ENCODE measurements at places on chromosomes 16 and 17.

DNA sequence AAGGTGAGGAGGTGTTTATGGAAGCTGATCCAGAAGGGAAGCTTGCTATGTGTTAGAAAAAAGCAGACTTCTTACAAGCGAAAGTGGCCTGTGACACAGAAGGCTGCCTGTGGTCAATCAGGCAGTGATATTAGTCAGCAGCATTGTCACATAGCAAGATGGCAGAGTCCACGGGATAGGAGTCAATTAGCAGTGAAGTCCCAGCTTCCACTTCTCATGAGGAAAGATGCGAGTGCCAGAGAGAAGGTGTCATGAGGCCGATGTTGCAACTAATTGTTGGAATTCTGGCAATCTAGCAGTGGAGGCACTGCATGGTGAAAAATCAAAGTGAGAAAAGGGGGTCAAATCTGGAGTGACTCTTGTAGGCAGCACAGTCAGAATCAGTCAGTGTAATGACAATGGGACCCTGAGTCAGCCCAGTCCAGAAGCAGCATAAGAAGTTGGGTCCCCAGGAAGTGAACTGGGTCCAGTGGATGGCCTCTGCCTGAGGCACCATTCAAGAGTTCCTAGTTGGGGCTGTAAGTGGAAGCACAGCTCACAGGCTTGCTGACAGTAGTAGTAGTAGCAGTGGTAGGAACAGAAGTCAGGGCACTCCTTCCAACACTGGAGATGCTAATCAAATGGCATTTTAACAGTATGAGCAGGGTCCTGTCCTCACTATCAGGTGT lies 85.1 kb downstream of the TNFRSF13B start:
- no peak for DNase-seq

- DNase-seq: no peak
Observed at GRCh38 chr17:30415491-30415890, 36.8 kb downstream of the CPD start.

- DNase-seq: peak; percentile 46
Observed at GRCh38 chr16:50696575-50697420, 3.4 kb downstream of the NOD2 start.

GRCh38 chr17:19361326-19361725 lies 1.2 kb downstream of the B9D1 start:
- no peak for DNase-seq

- DNase-seq: no peak
Observed at GRCh38 chr17:16463358-16464302, 28.4 kb downstream of the LRRC75A start.

DNA sequence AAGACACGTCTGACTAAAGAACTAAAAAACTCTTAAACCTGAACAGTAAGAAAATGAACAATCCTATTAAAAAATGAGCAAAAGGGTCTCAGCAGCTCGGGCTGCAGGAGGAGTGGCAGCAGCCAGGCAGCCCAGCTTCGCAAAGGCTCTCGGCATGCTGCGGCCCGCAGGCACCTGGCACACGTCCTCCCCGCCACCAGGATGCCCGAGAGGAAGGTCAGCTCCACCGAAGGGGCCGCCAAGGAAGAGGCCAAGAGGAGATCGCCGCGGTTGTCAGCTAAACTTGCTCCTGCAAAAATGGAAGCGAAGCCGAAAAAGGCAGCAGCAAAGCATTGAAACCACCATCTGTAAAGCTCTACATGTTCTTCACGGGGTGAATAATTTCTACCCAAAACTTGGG lies 173.5 kb downstream of the BCAS3 start:
- DNase-seq: no peak

DNA sequence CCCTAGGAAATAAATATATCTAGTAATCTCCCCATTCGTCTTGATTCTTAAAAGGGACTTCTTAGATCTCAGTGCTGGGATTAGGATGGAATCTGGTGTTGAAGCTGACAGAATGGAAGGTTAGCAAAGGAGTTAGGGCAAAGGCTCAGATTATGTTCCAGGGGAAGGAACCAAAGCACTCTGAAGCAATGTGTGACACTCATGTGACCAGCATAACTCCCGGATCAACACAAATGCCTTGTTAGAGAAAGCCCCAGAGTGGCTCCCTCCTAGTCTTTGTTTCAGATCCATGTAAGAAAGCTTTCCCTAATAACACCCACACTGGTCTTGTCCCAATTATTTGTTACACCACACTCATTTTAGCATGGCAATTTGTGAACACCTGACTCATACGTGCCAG lies 62.6 kb upstream of the ERN1 start:
- no peak for DNase-seq

DNA sequence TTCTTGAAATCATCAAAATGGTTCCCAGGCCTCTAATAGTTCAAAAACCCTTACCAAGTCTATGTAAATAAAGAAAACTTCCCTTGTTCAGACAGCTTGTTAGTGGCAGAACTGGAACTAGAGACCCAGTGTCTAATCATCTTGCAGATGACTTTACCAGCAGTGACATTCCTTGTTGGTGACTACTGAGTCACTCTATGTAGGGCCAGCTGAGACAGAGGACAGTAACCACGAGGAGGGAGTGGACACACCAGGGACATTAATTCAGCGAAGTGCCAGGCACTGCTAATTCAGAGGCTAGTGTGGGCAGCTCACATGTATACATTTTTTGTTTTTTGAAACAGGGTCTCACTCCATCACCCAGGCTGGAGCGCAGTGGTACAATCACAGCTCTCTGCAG lies 6.1 kb upstream of the HEATR3 start:
- no peak for DNase-seq

DNA sequence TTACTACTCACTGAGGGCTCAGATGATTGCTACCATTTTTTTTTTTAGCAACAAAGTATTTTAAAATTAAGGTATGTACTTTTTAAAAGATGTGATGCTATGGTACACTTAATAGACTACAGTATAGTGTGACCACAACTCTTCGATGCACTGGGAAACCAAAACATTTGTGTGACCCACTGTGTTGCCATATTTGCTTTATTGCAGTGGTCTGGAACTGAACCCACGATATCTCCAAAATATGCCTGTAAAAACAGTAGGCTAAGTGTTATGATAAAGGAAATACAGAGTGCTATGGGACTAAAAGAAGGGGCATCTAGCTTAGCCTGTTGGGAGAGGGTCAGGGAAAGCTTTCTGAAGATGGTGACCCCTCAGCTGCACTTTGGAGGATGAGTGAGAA lies 41.6 kb upstream of the HNF1B start:
- DNase-seq: no peak
